Vagina (tissue), 2 donors: ENCODE measurements at places on chromosomes 7 and 10. TPM values are rescaled to one million over a fixed set of nuclear protein-coding genes. Genes with fewer than 3 reads are reported as not detected.

DNA sequence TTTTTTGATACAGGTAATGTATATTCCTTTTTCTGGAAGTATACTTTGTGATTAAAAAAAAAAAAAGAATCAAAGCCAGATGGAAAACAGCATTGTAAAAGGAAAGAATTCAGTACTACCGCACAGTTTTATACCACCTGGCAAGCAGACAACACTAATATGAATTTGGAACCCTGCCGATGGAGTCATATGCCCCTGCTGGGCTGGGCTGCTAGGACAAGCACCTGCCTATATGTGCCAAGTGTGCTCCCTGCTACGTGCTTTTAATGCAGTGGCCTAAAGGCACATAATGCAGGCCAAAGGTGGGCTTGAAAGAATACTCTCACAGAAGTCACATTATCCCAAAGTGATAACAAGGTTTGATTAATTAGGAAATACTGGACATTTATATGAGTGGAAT is 29.8 kb upstream of the WAC start:
- H3K27ac ChIP-seq: no peak overlapping the region
- H3K27me3 ChIP-seq: no peaks in the 10 kb centered on the region
- DNase-seq: no peak

DNA sequence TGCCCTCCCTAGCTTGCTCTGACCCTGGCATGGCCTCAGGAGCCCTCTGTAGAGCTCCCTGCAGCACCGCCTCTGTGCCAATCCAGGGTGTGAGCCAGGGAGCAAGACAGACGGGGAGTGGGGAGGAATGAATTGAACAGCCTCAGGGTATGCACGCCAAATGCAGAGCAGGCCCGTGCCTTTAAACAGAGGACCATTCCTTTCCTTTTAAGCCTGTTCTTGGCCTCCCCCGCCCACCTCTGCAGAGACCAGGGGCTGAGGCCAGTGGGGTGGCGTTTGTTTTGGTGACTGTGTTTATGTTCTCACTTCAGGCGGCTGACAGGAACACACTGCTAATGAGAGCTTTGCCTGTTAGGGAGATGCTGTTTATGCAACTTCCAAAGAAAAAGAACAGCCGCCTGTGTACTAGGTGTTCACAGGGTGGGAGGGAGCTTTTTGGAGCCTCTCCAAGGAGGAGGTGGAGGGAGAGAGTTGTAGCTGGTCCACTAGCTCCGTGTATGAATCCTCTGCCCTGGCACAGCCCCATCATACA is 528.1 kb upstream of the DPP6 start:
- no peak overlapping the region for H3K27ac ChIP-seq
- H3K27me3 ChIP-seq: no peaks in the 10 kb centered on the region
- H3K36me3 ChIP-seq: no peaks in the 10 kb centered on the region
- no peaks in the 10 kb centered on the region for H3K4me1 ChIP-seq
- H3K4me3 ChIP-seq: no peak overlapping the region

GRCh38 chr10:78203915-78204818 is 170.5 kb downstream of the RPS24 start:
- no peaks in the 10 kb centered on the region for H3K36me3 ChIP-seq
- no peaks in the 10 kb centered on the region for H3K27me3 ChIP-seq
- no peaks in the 10 kb centered on the region for H3K4me1 ChIP-seq
- no peak overlapping the region for H3K4me3 ChIP-seq

DNA sequence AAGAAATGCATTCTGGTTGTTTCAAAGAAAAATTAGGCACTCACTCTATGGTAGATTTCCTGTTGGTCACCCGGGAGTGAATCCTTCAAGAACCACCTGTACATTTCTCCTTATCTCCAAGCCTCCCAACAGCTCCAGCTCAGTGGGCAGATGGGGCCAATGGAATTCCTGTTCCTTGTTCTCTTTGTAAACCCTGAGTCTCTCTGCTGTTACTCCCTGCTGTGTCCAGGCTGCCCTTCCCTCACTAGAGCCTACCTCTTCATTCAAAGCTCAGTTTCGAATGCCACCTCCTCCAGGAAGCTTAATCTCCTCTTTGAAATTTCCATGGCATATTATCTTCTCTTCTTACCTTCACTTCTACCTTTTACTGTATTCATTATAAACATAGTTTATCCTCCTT is 3.5 kb upstream of the BMPER start:
- DNase-seq: no peak
- no peaks in the 10 kb centered on the region for H3K36me3 ChIP-seq
- H3K4me1 ChIP-seq: peaks cover 13% of the 10 kb centered on the region
- no peak overlapping the region for H3K4me3 ChIP-seq
- no peak overlapping the region for H3K27ac ChIP-seq

DEPP1 gene
- total RNA-seq: 155 TPM

SGCE gene
- 84.0 TPM for total RNA-seq
